ENCODE measurements at places on chromosomes 11 and 22.

- DNase-seq: no peak
These were observed 4.0 kb downstream of the ELFN2 start for GRCh38 chr22:37423283-37423682.

GRCh38 chr11:3086671-3087150 is 29.5 kb upstream of the CARS1 start:
- no peak for DNase-seq

DNA sequence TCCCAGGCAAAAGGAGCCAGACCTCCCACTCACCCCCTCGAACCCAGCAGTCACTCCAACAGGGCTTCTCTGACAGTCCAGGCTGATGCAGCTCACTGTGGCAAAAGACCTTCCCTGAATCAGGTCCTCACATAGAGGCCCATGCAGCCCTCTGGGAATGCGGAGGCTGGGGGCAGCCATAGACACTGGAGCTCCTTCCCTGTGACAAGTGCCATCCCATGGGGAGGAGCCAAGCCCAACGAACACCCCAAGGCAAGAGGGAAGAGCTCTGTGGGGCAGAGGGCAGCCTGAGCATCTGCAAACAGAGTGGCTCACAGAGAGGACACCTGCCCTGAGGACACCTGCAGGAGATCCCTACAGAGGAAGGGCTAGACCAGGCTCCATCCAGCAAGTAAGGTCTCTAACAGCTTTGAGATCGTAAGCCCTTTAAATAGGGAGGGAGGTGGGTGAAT is at the start of gene LINC01488:
Gene LINC01488 (plus strand): TSS at position 271 of the 452 bp plus-strand sequence.
- DNase-seq: no peak

GRCh38 chr11:129738242-129738641 is 77.4 kb upstream of the TMEM45B start:
- DNase-seq: no peak

DNA sequence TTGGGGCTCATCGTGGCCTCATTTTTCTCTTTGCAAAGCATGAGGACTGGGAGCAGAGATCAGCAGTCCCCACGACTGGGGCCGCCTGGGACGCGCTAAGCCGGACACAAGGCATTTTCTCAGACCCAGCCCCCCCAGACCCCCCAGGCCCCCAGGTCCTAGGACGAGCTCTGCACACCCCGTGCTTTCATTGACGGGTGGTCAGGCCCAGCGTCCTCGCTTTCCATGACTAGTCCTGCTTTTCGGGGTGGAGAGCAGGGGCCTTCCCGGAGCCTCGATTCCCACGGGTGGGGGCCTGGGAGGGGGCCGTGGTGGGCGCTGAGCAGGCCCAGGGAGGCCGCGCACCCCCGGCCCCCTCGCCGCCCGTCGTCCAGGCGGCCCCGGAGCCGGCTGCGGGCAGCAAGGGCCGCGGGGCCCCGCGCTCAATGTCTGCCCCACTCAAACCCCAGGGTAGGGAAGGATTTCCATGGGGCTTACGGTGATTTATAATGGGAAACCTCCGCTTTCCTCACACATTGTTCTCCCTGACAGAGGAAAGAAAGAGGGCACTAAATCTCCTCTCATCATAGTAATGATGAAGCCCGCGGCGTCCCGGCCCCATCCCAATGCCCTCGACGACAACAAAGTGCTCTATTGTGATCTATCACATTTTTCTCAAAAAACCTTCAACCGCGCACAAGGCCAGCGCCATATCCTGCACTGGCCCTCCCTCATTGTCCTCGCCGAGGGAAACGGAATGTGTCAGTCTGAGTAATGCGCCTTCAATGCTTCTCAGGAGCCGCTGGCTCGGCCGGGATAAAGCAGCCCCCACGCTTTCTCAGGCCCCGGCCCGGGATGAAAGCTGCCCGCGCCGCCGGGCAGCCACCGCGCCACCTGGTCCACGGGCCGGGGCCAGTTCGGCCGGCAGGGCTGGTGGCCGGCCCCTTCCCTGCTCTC is 10.4 kb upstream of the LINC01488 start:
- no peak for DNase-seq

DNA sequence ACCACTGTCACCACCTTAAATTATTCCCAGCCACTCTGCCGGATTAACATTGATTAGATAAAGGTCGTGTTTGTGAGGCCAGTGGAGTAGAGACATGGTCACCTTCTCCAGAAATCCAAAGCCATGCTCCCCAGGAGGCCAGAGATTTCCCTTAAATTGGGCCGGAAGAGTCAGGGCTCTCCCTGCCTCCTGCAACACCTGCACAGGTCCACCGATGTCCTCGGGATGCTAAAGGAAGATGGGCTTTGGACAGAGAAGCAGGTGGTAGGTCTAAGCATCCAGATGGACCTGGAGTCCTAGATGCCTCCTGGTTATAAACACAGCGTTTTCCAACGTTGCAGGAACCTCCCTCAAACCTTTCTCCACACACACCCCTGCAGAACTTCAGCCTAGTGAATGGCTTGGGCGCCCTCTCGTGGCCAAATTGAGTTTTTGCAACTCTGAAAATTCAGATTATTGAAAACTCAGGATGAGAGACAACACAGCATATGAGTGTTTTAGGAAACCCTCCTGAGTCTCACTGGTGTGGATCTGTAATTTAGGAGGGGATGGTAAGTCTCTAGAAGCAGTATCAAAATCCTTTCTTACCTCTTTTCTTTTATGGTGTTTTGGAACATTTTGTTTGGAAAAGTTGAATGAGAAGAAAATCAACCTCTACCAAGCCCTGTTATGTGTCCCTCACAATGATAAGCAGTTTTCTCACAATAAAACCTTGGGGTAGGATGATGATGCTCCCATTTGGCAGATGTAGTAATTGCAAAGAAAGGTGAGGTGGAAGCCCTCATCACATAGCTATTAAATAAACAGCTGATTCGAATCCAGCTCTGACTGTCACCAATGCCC is 109.6 kb downstream of the RRAS2 start:
- DNase-seq: peak; percentile 17

- no peak for DNase-seq
These were observed 6.0 kb downstream of the PAX6 start for GRCh38 chr11:31805037-31805628.

DNA sequence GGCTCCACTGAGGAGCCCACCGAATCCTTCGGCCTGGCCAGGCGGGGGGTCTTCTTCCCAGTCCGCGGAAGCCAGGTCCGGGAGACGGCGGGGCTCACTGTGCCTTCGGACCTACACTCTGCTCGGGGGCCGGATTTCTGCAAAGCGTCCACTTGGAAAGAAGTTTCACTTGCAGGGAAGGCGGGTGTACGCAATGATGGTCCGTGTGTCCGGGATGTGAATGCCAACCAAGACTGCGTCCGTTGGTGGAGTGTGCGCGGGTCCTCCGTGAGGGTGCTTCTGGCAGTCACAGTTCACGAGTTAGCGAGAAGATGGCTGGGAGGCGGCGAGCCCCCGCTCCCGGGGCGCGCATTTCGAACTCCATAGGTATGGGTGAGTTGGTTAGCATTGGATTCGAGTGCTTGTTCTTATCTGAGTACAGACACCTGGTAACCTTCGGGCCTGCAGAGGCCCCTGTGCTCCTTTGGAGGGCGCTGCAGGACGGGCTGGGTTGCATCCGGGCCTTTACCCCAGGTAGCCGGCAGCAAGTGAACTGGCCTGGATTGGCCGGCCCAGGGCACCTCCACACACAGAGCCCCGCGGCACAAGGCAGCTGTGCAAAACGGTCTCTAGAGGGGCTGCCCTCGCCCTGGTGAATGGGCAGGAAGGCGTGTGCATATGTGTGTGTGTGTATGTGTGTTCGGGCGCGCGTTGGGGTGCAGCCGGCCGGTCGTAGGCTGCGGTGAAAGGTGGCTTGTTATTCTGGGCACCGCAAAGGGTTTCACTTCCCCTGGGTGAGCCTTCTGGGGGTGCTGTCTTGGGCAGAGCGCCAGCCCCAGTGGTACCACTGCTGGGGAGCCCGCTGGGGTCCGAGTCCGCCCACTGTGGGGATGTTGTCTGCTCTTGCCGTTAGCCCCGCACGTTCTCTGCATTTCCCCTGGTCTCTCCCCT is 13.3 kb upstream of the CYP2R1 start:
- peak; percentile 12 for DNase-seq

- DNase-seq: no peak
These were observed 62.9 kb downstream of the DEPDC5 start for GRCh38 chr22:31816750-31817149.

- peak; percentile 92 for DNase-seq
These were observed 24.4 kb upstream of the PSMA1 start for GRCh38 chr11:14544611-14545010.

DNA sequence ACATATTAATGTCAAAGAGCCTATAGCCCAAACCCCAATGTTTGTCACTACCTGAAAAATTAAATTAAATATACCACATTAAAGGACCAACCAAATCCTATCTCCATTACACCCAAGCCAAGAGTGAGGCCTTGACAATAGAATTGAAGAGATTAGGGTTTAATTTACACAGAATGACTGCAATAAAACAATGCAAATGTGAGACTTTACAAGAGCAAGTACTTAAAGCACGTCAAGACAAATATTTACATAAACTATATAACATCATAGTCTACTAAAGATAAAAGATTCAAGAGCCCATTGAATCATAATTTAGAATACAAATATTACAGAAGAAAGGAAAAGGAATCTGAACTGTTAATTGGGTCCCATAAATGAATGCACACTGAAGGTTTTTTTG is 85.6 kb downstream of the CADM1 start:
- DNase-seq: no peak

DNA sequence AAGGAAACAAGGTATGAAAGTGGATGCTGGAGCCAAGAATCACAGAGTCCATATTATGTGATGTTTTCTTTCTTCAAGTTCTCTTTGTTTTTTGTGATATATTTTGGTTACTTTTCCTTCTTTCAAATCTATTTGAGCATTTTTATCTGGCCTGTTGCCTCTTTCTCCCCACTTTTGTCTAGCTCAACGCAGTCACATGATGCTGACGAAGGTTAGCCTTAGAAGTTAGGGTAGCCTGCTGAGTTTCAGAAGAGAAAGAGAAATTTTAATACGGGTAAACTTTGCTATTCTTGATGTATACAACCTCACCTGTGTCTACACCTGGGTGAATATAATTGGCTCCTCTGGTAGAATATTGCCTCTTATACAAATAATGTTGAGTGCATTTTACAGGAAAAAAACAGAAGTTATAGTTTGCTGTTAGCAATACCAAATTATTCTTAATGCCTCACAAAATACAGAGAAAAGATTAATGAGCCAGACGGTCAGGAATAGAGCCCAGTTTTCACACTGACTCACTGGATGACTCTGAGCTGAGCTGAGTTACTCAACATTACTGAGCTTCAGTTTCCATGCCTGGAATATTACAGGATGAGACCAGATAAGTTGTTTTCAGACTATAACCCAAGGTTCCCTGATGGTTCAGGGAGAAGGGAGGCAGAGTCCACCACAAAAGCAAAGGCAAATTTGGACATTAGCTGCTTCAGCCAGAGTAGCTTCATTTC is 161.6 kb upstream of the BDNF start:
- no peak for DNase-seq

GRCh38 chr11:73632996-73633395 is 13.4 kb upstream of the PLEKHB1 start:
- no peak for DNase-seq

GRCh38 chr11:122784325-122784955 is 53.9 kb upstream of the CRTAM start:
- no peak for DNase-seq

DNA sequence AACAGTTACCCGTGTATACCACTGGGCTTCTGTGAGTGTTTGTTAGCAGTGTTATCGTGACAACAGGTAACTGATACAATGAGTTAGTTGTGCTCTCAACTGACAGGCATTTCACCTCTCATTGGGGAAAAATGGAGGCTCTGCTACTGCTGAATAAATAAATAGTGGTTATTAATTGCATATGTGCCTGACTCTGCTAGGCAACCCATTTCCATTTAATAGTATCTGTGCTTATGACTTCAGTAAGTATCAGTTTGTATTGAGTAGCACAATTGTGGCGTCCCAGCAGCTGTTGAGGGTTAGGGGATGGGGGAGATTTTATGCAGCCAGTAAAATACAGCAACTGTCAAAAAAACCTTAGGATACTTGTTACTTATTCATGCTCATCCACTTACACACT is 123.4 kb upstream of the SEZ6L start:
- no peak for DNase-seq

DNA sequence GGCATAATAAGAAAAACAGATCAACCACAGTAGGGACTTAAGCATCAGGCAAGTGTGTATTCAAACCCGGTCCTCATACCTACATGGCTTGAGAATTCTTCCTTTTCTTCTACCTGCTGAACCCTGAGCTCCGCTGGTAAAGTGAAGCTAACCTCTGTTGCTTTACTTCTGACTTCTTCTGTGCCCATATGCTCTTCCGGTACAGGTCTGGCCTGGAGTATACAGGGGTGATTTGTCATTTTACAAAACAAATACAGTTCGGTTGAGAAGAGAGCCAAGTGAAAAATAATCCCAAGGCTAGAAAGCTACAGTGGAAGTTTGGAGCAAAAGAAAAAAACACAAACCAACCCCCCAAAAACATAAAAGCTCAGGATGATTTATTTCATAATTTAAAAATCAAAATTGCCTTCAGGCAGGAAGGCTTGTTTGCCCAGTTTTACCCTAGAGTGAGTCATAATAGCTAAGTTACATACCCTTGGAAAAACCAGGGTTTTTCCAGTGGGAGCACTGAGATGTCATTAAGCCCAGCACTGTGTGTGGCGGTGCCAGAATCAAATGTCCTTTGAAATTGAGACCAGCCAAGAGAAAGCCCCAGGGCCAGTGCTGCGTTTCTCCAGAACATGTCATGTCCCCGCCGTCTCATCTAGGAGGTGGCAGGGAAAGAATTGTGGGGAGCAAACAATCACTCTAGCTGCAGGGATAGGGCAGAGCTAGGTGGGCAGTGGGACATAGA is 305.5 kb upstream of the ISX start:
- DNase-seq: no peak

DNA sequence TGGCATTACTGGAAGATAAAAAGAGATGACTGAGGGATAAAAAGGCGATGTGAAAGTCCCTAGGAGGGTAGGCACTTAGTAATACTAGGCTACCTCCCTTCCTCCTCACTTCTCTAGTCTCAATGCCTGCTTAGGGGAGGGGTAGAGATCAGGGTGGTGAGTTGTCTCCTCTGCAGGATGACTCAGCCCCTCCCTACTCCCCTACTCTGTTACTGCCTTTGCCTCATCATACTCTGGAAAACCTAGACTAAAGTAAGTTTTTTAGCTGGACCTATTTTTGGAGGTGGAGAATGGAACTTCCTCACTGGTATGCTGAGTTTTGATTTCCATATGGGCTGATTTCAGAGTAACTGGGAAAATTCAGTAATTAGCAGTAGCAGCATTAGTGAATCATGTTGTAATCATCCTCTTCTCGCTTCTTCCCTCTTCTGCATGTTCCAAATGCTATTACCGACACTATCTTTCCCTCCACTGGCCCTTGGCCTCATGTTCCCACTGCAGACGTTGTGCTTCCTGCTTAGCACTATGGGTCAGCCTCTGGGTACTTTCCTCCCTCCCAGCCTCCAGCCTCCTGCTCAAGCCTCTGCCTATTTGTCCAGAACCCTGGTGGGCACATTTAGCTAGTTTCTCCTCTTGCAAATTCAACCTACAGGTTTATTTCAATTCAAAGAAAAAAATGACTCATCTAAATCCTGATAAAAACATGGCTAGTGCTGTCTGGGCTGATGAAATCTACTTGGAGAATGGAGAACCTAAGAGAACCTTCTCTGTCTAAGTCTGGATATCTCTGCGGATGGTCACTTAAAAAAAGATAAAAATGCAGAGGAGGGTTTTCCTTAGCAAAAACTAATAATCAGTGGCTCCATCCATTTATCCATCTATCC is 281.7 kb downstream of the ST3GAL4 start:
- DNase-seq: no peak

Measured in AML-193 (cell line).